NCI-H774 (cell line): ENCODE measurements at places on chromosomes 6 and 20.

GRCh38 chr20:49475292-49476015, 7.0 kb downstream of the KCNB1 start:
- DNase-seq, result no peak

DNA sequence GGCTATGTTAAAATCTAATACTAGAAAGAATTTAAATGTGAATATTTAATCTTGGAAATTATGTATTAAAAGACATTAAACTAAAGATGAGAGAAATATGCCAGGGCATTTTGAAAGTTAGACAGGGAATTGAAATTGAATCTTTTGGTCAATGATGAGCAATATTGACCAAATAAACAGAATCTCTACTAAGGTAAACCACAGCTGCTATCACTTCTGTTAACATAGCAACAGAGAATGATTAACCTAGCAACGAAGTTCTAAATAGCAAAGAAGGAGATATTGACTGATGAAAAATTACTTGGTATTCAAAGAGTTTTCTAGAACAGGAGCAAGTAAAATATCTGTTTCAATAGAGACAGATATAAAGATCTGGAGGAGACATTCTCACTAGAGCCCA, 45.2 kb upstream of the RSPO3 start:
- DNase-seq, result no peak

DNA sequence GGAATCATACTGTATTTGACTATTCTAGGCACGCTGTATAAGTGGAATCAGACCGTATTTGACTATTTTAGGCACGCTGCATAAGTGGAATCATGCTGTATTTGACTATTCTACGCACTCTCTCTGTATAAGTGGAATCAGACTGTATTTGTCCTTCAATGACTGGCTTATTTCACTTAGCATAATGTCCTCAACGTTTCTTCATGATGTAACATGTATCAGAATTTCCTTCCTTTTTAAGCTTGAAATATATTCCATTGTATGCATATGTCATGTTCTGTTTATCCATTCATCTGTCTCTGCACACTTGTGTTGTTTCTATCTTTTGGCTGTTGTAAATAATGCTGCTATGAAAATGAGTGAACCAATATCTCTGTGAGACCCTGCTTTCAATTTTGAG, 5.7 kb downstream of the CCDC170 start:
- DNase-seq, result no peak

DNA sequence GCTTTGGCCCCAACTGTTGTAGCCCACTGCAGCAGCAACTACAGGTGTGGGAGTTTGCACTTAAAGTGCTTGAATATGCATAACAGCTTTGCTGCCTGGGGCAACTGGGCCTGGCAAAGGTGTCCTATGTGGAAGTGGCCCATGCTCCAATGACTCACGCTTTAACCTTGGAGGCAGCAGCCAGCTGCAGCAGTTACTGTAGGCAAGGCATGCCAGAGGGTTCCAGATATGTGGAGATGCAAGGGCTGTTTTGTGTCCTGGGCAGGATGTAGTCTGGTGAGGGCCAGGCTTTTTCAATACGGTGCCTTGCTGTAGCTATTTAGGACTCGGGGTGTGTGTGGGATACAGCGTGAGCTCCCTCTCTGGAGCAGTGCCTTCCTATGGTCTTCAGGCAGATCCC, 150.3 kb downstream of the NKAIN2 start:
- peak; percentile 45 for DNase-seq

GRCh38 chr20:24851346-24852019, 97.6 kb upstream of the CST7 start:
- no peak for DNase-seq

DNA sequence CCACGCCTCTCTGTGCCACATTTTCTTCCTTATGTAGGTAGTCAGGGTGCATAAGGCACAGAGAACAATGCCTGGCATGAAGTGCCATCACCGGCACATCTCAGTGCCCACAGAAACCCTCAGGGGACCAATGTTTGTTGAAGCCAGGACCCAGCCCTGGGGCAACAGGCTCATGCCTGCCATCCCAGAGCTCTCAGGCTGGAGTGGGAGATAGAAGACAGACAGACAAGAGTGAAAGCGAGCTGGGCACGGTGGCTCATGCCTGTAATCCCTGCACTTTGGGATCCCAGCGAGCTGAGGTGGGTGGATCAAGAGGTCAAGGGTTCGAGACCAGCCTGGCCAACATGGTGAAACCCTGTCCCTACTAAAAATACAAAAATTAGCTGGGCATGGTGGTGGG, 13.5 kb downstream of the EFCAB8 start:
- DNase-seq, result no peak

- DNase-seq, result no peak
These were observed 30.6 kb downstream of the ELMO2 start for GRCh38 chr20:46375771-46376170.

DNA sequence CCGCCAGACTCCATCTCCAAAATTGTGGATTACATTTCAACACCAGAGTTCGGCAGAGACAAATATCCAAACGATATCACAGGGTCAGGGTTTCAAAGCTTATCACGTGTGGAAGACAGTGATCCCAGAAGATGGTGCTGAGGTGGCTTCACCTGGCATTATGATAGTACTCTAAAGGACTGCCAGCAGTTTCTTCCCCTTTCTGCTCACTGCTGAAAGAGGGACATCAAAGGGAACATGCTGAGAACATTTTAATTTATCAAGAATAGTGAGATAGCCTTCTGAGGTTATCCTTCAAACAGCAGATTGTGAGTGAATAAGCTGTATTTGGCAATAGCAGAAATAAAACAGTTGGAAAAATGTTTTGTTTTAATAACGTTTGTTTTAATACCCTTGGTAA, 79.7 kb downstream of the FIG4 start:
- no peak for DNase-seq

- DNase-seq, result no peak
These were observed 130.9 kb downstream of the CARMIL1 start for GRCh38 chr6:25410102-25410501.

DNA sequence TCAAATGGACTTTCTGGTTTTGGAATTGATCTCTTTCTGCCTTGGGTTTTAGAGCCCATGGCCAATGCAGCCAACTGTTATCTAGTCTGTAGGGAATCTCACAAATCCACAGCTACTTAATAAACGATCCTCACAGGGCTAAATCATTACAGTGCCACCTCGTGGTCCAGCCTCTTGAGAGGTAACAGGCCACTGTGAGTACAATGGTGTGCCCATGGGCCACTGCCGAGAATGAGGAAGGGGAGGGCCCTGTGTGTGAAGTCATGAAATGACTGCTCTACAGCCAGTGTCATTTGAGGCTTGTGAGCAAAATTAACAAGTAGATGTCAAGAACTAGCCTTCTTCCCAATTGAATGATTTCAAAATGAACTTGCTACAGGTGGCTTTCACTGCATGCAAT, 54.3 kb upstream of the GMPR start:
- no peak for DNase-seq

DNA sequence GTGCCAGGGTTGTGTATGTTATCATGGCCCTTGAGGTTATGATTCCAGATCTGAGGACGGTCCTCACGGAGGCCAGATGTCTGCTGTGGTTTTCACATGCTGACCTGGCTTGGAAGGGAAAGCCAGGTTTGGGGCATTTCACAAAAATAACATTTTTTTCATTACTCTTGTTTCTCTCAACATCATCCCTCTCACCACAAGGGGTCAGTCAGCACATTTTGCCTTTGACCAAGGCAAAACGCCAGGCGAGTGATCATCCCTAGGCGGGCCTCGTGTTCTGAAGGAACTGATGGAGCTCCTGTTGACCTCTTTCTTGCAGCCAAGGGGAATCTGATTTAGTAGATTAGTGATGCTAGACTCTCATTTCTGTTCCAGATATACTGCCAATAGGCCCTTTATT, 133.5 kb downstream of the TBC1D7 start:
- DNase-seq, result no peak

DNA sequence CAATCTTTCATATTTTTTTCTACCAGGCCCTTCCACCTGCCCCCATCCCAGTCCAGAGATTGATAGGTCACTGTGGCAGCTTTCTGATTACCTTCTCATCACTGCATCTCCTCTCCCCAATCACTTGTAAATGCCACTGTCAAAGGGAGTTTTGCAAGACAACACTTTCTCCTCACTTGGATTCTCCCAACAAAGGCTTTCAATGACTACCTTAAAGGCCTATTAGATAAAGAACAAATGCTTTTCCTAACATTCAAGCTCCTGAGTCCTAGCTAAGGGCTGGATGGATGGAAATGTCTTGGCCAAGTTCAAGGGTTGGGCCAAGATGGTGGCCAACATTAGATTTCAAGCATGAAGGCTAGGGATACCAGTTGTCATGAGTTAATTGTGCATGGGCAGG, 55.3 kb downstream of the UNC5CL start:
- DNase-seq, result no peak

DNA sequence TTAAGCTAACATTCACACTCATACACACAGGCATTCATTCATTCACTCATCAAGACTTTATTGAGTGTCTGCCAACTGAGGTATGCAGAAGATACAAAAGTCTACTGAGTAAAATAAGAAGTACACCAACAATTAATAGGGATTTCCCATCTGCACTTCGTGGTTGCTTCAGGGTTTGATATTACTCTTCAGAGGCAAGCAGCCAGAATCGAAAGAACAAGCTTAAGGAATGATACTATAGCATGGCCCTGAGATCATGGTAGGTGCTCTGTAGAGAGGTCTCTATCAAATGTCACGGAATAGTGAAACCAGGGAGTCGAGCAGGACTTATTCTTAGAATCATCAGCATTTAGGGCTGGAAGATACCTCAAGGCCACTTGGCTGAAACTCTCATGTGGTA, 135.4 kb downstream of the NRN1 start:
- no peak for DNase-seq

- DNase-seq, result no peak
These were observed 272.2 kb upstream of the FLRT3 start for GRCh38 chr20:14609328-14610221.

DNA sequence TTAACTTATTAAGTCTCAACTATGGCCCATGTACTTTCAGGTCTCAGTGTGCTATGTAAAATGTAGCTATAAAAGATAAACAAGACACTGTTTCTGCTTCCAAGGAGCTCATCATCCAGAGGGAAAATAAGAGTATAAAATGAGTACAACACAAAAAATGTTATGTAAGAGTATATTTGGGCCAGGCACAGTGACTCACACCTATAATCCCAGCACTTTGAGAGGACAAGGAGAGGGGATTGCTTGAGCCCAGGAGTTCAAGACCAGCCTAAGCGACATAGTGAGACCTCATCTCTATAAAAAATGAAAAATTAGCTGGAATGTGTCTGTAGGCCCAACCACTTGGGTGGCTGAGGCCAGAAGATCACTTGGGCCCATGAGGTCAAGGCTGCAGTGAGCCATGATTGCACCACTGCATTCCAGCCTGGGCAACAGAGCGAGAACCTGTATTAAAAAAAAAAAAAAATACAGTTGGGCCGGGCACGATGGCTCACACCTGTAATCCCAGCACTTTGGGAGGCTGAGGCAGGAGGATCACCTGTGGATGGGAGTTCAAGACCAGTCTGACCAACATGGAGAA, 124.0 kb downstream of the EDN1 start:
- DNase-seq, result no peak

DNA sequence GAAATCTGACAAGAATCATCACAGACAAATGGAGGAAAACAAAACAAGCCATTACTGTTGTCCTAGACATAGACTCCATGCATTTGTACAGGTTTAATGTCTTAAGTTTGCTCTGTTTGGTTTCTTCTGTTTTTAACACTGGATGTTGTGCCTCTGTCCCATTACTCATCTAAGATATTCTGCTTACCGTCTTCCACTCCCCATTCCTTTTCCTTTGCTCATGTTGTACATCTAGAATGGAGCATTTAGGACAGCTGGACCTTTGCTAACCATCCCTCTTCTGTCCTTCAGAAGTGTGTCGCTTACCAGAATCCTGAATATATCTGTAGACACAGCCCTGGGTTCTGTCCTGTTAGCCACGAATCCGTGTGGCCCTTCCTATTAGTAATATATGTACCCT, 35.2 kb downstream of the RAB22A start:
- no peak for DNase-seq

DNA sequence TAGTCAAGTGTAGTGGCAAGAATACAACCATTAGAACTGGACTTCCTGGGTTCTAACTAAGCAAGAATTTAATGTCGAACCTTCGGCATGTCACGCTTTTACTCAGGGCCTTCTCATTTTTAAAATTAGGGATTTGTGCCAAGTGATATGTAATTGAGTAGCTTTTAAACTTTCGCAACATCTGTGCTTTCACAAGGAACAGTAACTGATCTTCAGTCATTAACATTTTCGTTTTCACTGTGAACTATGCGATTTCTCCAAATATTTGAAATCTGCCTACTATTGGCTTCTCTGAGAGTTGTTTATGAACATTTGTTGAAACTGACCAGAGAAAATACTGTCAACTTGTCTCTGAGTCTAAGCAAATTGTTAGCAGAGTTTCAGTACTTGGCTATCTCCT, 27.6 kb downstream of the GRM1 start:
- no peak for DNase-seq

DNA sequence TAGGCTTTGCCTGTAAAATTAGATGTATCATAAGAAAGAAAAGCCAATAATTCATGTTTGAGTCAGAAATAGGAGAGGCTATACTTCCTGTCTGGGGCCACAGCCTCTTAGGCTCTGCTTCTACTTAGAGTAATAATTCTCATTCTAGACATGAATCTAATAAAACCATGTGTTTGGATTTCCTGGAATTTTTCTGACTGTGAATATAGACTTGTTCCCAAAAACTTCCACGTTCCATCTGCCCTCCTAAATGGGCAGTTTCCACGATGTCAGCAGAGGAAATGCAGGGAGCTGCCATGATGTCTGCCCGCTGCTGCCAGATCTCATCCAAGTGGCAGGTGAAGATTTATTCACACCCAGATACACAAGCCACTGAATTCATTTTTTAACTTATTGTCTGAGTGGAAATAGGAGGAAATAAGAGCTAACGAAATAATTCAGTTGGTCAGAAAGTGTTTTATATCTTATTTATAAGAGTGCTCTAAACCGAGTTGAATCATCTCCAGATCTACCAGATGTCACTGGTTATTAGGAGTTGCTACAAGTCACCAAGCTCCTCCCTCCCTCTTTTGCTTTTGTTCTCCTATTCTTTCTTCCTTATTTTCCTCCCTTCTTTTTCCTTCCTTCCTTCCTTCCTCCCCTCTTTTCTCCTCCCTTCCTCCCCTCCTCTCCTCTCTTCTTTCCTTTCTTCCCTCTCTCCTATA, 69.3 kb downstream of the ALDH8A1 start:
- DNase-seq, result no peak

GRCh38 chr20:60209048-60209447, 250.8 kb downstream of the CDH26 start:
- DNase-seq, result no peak

DNA sequence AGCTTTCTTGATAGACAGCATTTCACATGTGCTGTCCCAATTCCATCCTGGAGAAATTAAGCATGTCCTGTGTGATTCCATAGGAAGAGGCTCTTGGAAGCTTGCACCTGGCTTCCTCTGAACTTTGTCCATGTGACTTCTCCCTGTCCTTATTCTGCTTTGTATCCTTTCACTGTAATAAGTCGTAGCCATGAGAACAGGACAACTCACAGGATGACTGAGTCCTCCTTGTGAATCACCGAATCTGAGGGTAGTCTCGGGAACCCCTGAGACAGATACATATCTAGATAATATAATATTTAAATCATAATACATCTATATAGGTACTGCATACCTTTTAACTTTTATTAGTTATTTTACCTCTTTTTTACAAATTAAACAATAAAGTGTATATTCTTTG, 156.7 kb upstream of the THEMIS start:
- DNase-seq, result no peak
